ENCODE measurements at places on chromosomes 11 and 22.

DNA sequence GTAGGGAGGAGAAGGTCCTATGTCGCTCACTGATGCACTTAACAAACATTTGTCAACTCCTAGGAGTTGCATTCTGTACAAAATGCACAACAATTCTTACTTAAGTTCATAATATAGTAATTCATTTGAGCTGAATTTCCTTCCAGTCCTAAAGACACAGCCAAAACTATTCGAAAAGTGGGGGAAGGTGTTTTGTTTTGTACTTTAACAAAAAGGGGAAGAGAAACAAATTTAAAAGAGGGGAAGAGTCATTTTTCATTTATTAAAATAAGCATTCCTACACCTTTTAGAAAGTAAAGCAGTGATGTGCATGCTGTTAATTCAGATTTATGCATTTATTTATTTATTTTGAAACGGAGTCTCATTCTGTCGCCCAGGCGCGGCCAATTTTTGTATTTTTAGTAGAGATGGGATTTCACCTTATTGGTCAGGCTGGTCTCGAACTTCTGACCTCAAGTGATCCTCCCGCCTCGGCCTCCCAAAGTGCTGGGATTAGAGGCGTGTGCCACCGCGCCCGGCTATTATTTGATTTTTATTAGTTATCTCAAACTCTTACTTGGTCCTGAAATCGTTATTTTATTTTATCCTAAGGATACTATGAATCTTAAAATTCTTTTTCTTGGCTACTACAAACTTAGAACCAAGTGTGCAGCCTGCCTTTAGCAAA is 1.1 kb upstream of the FANCF start:
- DNase-seq: no peak

DNA sequence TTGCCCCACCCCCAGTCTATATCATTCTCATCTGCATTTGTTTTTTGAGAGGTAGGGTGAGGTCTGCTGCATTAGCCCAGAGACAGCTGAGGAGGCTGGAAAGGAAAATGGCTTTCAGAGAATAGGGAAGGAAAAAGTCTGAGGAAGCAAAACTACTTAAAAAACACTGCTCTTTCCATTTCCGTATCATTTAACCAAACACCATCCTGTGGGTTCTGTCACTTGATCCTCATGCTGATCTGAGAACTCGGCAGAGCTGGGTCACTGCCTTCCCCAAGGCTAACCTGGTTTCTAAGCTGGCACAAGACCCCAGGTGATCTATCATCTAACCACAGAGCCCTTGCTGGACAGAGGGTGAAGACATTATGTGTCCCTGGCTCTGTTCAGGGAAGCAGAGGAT is 1.2 kb downstream of the FOLR2 start:
- DNase-seq: no peak

DNA sequence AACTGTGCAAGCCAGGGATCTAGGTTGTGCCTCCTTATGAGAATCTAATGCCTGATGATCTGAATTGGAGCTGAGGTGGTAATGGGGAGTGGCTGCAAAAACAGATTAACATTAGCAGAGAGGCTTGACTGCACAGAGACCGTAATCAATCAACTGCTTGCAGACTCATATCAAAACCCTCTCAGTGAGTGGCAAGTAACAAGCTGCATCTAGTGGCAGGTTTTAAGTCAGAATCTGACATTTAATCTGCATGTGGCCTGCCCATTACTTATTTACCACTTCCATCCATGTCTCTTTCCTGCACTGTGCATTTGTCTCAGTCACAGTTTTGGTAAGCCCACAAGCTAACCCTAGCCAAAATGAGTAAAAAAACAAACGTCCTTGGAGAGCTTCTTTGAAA is 11.2 kb downstream of the C11orf58 start:
- no peak for DNase-seq

GRCh38 chr11:17875891-17876290 is 137.0 kb downstream of the SERGEF start:
- DNase-seq: no peak

DNA sequence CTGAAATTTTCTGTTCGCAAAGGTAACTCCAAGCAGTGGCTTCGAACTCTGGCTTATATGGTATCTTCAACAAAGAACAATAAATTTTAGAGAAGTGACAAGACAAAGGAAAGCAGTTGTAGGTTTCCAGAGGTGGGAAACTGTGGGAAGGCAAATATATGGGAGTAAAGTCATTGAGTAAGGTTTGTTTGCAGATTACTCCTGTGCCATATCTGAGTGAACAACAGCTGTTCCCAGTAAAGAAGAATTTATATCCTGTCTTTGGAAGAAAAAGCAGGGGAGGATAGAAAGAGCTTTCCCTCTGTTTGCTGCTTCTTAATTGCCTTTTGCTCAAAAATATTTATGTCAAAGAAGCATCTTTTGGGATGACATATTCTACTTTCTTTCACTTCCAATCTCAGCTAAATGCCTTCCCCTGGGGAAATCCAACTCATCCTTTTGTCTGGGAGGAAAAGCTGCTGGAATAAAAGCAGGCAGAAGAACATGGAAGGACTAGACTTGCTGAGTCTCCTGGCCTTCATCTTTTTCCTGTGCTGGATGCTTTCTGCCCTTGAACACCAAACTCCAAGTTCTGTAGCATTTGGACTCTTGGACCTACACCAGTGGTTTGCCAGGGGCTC is 10.4 kb upstream of the RCN1 start:
- DNase-seq: no peak

Data from stimulated activated CD4-positive, alpha-beta T cell treated with anti-CD3 and anti-CD28 coated beads, Interleukin-2, amount 100 ng/mL, for 24 hours (primary cell).